Kidney epithelial cell (primary cell): ENCODE measurements at places on chromosomes 4 and X.

- no peak for DNase-seq
Observed at GRCh38 chrX:13085526-13085925, 41.1 kb upstream of the FAM9C start.

DNA sequence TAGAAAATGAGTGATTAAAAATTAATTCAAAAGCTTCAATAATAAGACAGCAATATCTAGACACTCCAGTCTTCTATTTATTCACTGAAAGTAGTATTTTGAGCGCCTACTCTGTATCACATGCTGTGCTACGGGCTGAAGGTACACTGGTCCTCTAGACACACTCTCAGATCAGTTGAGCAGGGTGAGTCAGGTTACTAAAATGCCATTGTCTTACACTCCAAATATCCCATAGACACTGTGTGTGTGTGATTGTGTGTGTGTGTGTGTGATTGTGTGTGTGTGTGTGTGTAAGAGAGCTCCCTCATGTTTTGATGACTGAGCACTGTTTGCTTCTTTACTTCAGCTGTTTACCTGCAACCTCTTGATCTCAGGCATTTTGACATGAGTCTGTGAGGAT is 342.8 kb upstream of the BOD1L1 start:
- DNase-seq: no peak

GRCh38 chr4:137927972-137928371 is 314.2 kb downstream of the SLC7A11 start:
- DNase-seq: no peak

- no peak for DNase-seq
Observed at GRCh38 chr4:105436414-105436813, 37.4 kb downstream of the PPA2 start.

- DNase-seq: peak; percentile 1
Observed at GRCh38 chrX:107107459-107107858, 11.2 kb downstream of the RBM41 start.

DNA sequence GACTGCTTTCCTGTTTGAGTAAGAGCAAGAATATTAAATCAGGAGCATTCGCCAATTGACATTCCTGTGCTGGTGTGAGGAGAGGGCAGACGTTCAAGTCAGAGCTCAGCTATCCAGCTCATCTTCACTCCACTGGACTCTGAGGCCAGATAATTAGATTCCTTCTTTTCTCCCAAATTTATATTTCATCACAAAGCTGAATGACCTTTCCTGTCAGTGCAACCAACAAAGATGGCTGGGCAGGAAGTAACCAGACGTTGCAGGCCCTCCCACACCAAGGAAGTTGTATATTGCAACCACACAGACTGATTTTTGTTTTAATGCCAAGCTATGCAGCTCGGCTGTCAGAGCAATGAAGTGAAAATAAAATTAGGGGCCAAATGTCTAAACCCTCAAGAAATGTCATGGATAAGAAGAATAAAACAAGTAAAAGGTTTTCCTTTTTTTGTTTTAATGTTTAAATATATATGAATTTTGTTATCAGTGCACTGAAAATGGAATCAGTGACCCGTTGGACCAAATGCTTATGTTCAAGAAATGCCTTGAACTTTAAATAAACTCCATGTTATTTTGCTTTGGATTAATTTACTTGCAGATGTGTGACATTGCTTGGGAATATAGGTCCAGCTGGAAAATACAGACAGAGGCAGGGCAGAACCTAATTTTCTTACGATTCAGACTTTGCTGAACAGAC is 578.9 kb upstream of the FAT1 start:
- no peak for DNase-seq

GRCh38 chr4:73439445-73439844 is 3.4 kb downstream of the AFP start:
- DNase-seq: no peak

GRCh38 chr4:25172961-25173915 is 13.0 kb upstream of the SEPSECS start:
- peak; percentile 96 for DNase-seq
